ENCODE measurements at places on chromosomes 2 and 18.

DNA sequence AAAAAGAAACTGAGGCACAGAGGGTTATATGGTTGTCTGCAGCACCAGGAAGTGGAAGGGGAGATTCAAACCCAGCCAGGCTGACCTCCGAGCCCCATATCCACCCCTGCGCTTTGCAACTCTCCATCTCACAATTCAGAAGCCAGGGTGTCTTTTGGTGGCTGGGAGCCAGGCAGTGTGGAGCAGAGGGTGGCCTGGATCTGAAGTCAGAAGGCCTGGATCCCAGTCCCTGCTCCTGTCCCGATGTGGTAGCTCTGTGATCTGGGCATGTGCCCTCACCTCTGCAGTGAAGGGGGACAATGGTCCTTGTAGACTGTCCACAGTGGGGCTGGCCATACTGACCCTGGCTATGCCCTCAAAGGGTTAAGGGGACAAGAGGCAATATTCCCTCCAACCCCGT, 57.0 kb downstream of the CIB4 start:
- no peak for DNase-seq

DNA sequence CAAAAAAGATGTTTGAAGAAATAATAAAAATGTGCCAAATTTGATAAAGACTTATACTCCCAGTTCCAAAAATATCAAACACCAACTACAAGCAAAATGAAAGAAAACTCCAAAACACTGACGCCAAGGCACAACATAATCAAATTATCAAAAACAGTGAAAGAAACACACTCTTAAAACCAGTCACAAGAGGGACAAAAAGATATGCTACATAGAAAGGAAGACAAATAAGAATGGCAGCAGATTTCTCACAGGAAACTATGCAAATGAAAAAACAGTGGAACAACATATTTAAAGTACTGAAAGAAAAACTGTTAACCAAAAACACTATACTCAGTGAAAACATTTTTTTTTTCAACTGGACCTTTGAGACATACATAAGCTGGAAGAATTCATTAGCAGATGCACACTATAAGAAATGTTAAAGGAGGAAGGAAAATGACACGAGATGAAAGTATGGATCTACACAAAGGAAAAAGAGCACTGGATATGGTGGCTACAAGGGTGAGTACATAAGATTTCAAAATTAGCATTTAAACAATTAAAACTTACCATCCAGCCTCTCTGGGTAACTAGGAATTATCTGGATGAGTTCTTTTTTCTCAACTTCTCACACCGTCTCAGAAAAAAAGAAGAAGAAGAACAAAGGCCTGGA, 94.0 kb upstream of the ACVR1C start:
- no peak for DNase-seq

DNA sequence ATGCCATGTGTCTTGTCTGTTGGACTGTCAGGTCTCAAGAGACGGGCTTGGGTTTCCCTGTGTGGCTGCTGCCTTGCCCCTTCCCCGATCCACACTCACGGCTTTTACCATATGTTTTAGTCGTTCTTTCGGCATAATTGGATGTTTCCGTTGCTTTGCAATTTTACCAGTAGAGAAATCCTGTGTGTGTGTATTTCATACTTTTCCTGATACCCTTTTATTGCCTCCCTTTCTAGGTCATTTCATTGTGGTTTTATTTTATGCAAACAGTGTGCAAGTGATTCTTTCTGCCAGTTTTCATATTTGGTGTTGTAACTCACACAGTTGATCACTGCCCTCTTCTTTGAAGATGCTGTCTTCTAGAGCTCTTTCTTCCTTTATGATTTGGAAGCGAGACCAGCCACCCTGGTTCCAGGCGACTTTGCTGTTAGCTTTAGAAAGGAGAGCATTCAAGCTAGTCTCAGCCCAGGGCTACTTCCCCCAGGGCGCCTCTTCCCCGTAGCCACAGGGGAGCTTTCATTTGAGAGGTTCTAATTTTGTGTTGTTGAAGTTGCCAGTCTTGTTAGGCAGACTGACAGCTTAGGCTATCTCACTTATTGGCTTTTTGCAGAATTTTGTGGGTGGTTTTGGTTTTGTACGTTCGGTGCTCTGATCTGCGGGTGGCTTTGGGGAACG, 17.0 kb downstream of the SH3BP4 start:
- no peak for DNase-seq

- no peak for DNase-seq
Measured at GRCh38 chr18:54515149-54515548, 75.9 kb upstream of the DYNAP start.
